ENCODE measurements at places on chromosomes 12 and 14. TPM values are rescaled to one million over a fixed set of nuclear protein-coding genes. Genes with fewer than 3 reads are reported as not detected.

- no peak for DNase-seq
These were observed 2.0 kb downstream of the ESYT1 start for GRCh38 chr12:56129942-56130495.

The OR6C2 gene
- not detected for total RNA-seq

- no peak for DNase-seq
These were observed 67.8 kb downstream of the HRK start for GRCh38 chr12:116813271-116814041.

DNA sequence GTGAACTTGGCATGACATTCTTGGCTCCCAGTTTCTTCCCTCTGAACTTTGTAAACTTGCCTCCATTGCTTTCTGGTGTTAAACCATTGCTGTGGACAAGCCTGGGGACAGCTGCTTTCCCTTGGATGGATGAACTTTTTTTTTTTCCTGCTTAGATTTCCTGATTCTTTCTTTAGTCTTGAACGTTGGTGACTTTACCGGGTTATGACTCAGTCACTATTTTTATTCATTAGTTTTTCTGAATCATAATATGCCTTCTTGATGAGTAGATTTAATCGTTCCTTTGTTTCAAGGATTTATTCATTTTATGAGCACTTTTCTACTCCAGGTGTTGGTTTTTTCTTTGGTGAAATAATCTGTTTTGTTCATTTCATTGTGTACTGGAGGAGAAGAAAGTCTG is 155.0 kb upstream of the RTL1 start:
- DNase-seq: no peak

DNA sequence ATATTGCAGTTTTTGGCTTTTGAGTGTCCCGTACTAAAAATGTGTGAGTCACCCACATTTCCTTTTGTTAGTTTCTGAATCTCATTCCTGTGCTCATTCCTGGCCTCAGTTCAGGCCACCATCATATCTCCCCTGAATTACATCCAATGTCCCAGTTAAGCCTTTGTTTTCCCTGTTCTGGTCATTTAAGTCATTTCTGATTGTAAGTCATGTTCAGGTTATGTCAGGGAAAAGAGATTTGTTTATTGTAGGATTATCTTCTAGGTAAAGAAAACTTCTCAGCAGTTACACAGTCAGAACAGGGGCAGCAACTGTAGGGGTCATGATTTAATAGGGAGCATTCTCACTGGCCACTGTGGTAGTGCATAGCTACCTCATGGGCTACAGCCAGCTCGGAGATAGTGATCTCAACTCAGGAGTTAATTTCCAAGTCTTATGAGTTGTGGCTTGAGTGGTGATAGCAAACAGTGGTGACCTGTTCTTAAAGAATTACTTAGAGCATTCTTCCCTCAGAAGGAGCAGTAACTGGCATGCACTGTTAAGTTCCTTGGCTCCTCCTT is 6.7 kb downstream of the DDX47 start:
- DNase-seq: no peak

The NFATC4 gene
- total RNA-seq: 19.2 TPM

DNA sequence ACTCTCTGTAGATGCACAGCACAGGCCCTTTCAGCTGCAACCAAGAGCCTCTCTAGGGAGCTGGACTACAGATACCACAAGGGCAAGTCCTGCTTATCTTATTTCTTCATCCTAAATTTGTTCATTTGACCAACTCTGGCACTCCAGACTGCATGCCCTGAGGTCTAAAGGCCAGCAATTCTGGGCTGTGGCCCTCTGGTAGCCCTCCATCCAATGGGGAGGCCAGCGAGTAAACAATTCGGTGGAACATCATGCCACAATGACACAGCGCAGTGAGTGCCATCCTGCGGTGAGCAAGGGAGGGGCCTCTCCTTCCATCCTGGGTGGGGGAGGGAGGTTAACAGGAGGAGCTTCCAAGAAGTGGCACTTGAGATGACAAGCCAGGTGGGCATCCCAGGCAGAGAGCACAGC is 652 bp upstream of the SELPLG start:
- no peak for DNase-seq

DNA sequence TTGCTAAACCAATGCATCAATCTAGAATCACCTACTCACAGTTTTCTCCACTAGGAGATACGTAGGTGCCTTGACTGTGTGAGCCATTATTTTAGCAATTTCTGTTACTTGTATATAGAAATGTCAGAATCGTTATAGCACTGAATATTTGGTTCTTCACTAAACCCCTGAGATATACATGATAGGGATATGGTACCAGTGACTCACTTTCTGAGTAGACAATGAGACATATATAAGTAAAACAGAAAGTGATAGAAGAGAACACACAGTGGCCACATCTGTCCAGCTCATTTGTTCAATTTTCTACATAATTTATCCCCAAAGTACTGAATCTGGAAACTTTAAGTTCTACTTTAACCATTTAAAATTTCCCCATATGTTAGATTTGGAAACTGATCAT is 1505.5 kb upstream of the TMEM132C start:
- no peak for DNase-seq

GRCh38 chr14:81324011-81324410 is 76.1 kb downstream of the STON2 start:
- no peak for DNase-seq

The LHX5 gene
- not detected for total RNA-seq

The PLEK2 gene
- not detected for total RNA-seq

- DNase-seq: no peak
These were observed 51.0 kb downstream of the WDHD1 start for GRCh38 chr14:54975856-54976255.

- no peak for DNase-seq
These were observed 239.0 kb upstream of the ATP2B1 start for GRCh38 chr12:89947437-89948270.

DNA sequence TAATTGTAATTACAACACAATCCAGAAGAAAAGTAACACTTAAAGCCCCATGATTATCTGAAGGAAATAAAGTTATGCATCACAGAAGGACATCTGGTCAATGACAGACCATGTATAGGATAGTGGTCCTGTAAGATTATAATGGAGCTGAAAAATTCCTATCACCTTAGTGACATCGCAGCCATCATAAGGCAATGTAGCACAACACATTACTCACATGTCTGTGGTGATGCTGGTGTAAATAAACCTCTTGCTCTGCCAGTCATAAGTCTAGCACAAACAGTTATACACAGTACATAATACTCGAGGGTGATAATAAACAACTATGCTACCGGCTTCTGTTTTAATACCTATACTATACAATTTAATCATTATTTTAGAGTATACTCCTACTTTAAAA is 11.2 kb downstream of the ATG2B start:
- DNase-seq: no peak

GRCh38 chr14:105139212-105139825 is 29.3 kb downstream of the JAG2 start:
- DNase-seq: no peak

The AMIGO2 gene
- 0.15 TPM for total RNA-seq

The GDF3 gene
- not detected for total RNA-seq

GRCh38 chr14:61231810-61232209 is 49.3 kb downstream of the TMEM30B start:
- DNase-seq: no peak

The NANOG gene
- total RNA-seq: 0.51 TPM

GRCh38 chr12:6899837-6900519 is 4.6 kb upstream of the LRRC23 start:
- DNase-seq: no peak

The ADGRD1 gene
- total RNA-seq: 1.3 TPM

DNA sequence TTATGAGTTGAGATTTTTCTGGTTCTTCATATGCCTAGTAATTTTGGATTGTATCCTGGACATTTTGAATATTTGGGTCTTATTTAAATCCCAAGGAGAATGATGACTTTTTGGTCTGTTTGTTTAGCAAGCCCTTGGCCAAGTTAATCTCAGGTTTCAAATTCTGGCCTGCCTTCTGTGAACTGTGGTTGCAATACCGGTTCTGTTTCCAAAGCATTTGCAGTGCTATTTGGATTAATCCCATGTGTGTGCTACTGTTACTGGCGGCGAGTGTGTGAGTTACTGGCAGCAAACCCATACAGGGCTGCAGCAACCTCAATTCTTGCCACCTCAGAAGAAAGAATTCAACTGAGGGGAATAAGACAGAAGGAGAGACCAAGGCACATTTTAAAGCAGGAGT is 51.1 kb downstream of the TMEM260 start:
- DNase-seq: no peak

DNA sequence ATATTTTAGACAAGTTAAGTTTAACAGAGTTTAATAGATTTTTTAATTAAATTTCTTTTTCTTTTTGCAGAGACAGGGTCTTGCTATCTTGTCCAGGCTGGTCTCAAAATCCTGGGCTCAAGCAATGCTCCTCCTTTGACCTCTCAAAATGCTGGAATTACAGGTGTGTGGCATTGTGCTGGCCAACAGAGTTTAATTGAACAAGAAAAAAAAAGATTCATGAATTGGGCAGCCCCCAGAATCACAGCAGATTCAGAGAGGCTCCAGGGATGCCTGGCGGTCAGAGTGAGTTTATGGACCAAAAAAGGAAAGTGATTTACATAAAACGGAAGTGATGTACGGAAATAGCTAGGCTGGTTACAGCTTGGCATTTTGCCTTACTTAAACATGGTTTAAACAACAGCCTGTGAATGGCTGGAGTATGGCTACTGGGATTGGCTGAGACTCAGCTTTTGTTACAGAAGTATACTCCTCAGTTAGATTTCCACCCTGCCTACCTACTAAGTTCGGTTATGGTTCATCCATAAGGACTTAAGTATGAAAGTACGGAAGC is 14.5 kb upstream of the TESPA1 start:
- no peak for DNase-seq

The KLHDC1 gene
- 0.72 TPM for total RNA-seq

- no peak for DNase-seq
These were observed 13.4 kb downstream of the MARK3 start for GRCh38 chr14:103398427-103399195.

DNA sequence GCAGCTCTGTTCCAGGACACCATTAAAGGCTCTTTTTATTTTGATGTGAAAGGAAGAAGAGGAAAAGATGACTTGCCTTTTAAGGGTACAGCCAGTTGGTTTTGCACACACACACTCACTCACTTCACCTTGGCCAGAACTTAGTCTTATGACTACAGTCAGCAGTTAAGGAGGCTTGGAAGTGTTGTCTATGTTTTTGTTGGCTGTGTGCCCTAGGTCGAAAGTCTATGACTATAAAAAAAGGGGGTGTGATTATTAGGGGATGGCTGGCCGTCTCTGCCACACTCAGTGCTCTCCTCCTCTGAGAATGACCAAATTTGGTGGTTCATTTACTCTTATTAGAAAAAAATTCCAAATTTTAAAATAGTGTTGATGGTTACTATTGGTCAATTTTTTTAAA is 139.5 kb upstream of the OTX2 start:
- no peak for DNase-seq

DNA sequence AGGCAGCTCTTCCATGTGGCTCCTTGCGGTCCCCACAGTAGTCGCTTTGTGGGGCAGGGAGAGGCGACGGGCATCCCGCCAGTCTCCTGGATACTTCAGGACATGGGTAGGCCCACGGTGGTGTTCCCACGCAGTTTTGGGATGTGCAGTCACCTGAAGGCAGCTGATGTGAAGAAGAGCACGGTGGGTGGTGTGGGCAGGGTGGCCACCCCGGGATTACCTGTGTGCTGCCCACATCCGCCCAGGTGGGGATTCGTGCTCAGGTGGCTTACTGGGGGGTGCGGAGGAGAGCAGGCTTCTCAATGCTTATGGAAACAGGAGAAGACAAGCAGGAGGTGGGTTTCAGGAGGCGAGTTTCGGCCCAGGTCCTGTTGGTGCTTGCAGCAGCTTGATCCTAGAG is 28.4 kb upstream of the TDRD9 start:
- no peak for DNase-seq

DNA sequence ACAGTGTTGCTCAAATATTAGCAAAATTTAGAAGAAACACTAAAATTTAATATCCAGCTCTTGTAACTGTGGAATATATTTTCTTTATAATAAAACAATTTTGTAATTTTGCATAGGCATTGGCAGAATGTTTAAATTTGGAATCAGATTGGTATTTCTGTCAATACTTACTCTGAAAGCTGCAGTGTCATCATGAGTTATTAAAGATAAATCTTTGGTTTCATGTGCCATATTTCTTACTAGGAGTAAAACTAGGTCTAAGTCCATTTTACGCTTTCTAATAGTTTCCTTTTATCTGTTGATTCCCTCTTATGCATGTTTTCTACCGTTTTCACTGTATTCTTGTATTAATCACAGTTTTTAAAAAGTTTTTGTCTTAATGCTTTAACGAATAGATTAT is 49.7 kb downstream of the CCDC91 start:
- no peak for DNase-seq

DNA sequence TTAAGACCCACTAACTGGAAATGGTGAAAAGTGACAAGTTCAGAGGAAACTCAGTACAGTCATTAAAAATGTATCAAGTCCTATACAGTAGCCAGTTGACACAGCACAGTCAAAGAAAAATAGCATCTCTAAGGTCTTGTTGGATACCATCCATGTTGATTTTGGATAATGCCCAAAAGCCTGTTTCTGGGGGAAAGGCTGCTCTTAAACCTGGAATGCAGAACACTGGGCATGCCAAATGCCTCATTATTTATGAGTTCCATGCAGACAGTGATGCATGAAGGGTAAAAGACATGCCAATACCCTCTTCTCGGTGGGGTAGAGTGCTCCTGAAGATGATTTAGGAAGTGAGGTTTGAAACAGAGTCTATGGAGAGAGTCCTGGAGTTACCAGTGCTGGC is 29.6 kb downstream of the KCNK13 start:
- no peak for DNase-seq

GRCh38 chr14:37150414-37150813 is 22.0 kb downstream of the SLC25A21 start:
- DNase-seq: no peak

The KLRC4 gene
- total RNA-seq: not detected

The KERA gene
- total RNA-seq: not detected

DNA sequence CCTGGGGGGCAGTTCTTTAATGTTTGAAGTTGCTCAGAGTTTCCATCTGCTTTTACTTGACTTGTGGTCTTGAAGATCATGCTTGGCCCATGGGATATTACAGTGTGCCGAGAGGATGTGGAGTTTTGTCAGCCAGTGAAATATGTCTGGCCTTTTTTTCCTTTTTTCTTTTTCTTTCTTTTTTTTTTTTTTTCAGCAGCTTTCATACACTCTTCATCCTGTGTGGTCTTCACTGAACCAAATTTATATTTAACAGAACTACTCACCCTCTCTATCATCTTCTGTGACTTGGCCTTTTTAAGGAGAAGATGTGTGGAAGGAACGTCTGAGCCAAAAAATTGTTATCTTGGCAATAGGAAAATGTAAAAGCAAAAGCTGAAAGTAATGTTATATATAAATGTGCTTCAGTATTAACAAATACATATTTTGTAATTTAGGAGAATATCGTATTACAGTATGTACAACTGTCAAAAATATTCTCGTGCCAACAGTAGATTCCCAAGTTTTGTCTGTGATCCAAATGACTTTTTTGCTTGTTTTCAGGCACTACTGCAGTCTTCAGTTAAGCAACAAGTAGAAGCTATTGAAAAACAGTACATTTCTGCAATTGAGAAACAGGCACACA is 200.6 kb downstream of the CCDC91 start:
- DNase-seq: no peak

The AQP5 gene
- total RNA-seq: not detected

The RGS6 gene
- total RNA-seq: 14.9 TPM

The POTEG gene
- total RNA-seq: 1.7 TPM

The DIABLO gene
- 41.2 TPM for total RNA-seq

Data from GM12878 (cell line).